GM04503 (cell line): ENCODE measurements at places on chromosomes 16 and 17.

DNA sequence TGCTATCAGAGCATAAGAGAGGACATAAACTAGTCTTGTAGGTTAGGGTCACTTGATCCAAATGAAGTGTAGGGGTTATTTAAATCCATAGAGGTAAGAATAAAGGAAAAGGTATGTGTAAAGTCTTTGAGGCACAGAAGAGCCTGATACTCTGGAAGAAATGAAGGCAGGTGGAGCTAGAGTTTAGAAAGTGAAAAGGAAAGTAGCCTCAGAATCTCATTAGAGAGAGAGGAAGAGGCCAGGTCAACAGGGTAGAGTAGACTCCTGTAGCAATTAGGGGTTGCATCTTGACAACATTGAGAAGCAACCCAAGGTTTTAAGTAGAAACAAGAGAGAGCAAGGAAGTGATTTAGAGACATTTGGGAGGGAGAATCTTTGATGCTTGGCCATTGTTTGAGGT, 235.2 kb upstream of the SOX9 start:
- no peak for DNase-seq

DNA sequence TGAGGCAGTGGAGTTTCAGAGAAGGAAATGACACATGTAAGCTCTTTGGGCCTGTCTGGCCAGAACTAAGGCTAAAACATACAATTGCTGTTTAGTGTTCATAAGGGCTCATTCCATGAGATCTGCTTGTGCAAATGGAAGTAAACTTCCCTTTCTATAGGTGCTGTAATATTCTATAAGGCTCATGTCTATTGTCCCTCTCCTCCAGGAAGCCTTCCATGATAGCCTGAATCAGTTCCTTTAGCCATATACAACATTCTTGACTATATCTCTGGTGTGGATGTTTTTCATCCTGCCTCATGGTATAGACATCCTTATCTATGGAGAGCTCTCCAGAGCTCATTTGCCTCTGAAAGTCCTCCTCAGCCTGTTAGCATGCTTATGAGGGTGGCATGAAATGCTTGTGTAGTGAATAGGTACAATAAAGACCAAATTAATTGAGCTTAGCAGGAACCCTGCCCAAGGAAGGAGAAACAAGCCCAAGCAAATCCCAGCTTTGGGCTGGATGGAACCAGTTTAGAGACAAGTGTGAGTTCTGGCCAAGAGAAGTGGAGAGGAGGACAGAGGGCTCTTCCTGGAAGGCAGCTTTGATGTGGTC, 1.6 kb upstream of the ETV4 start:
- no peak for DNase-seq

- peak; percentile 42 for DNase-seq
Measured at GRCh38 chr16:25126820-25127232, 15.3 kb downstream of the LCMT1 start.

DNA sequence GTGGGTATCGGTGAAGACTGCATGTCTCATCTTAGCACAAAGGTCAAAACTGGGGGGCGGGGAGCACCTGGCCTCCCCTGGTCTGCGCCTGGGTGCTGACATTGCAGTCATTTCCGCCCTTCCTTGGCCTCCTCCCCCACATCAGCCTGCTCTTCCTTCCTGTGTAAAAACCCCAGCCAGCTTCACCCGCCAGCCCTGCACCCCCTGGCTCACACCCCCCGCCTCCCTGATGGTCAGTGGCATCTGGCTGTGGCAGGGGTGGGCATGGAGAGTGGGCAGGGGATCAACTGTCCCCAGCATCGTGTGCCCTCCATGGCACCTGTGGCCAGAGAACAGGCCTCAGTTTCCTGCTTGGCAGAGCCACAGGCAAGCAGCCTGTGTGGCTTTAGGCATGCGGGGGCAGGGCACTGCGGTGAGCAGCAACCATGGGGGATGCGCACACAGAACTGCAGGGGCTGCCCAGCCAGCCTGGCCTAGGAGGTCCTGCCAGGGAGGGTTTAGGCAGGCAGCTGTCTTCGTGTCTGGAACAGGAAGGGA, 26.5 kb upstream of the LASP1NB start:
- no peak for DNase-seq

- no peak for DNase-seq
Measured at GRCh38 chr16:26802965-26803364, 263.8 kb upstream of the C16orf82 start.

DNA sequence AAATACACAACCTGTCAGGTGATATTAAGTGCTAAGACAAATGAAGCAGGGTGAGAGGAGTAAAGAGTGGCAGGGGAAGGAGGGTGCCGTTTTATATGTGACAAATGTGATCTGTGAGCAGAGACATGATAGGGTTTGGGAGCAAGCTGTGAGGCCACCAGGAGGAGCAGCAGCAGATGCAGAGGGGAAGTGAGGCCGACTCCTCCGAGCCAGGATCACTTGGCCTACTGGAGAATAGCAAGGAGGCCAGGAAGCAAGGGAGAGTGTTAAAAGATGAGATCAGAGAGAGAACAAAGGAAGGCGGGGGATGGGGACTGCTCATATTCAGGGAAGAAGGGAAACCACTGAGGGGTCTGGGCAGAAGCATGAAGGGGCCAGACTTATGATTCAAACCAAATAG, 129.4 kb downstream of the TANGO6 start:
- no peak for DNase-seq

DNA sequence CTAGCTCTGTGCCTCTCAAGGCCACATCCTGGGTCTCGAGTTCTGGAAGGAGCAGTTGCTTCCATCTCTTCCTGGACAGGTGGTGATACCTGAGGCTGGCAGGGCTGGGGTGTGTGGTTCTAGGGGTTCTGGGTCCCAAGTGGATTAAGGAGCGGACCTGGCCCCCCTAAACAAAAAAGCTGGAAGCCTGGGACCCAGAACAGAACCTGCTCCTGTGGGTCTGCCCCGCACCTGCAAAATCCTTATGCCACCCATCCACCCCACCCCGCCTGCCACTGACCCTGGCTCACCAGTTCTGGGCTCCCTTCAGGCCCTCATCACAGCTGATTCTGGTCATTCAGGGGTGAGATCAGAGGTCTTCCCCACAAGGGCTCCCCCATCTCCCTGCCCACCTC, 44.8 kb downstream of the ADCY7 start:
- DNase-seq = no peak

DNA sequence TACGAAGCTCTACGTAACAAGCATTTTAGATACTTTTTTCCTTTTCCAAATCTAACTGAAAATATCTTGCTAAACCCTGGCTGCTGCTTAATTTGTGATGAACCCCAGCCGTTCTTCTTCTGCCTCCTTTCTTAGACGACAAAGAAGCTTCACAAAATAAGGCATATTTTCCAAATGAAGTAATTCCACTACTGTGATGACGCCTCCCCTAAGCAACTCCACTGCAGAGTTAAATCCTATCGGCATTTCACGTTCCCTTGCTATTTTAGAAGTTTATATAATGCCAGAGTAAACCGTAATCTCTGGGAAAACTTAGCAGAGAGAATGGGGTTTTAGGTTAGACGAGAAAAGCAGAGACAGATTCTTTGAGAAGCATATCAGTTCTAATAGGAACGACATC, 683.1 kb upstream of the SALL1 start:
- DNase-seq = no peak

GRCh38 chr17:2416010-2416734, 15.3 kb upstream of the MNT start:
- no peak for DNase-seq

DNA sequence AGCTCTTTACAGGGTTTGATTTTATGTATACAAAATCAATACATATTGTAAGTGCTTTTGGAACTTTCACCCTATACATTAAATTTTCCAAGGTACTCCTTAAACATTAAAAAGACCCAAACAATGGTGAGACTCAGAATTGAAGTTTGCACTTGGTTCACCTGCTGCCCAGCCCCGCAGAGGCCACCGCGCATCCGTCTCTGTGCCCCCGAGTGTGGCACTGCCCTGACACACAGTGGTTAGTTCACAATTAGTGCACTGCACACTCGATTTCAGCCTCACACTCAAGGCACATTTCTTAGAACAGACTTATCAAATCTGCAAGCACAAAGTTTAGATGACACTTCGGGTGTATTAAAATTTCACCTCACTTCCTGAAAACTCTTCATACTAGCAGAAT, 38.3 kb downstream of the USP7 start:
- DNase-seq = no peak

- DNase-seq = no peak
Measured at GRCh38 chr16:88005968-88006367, 54.7 kb downstream of the BANP start.

DNA sequence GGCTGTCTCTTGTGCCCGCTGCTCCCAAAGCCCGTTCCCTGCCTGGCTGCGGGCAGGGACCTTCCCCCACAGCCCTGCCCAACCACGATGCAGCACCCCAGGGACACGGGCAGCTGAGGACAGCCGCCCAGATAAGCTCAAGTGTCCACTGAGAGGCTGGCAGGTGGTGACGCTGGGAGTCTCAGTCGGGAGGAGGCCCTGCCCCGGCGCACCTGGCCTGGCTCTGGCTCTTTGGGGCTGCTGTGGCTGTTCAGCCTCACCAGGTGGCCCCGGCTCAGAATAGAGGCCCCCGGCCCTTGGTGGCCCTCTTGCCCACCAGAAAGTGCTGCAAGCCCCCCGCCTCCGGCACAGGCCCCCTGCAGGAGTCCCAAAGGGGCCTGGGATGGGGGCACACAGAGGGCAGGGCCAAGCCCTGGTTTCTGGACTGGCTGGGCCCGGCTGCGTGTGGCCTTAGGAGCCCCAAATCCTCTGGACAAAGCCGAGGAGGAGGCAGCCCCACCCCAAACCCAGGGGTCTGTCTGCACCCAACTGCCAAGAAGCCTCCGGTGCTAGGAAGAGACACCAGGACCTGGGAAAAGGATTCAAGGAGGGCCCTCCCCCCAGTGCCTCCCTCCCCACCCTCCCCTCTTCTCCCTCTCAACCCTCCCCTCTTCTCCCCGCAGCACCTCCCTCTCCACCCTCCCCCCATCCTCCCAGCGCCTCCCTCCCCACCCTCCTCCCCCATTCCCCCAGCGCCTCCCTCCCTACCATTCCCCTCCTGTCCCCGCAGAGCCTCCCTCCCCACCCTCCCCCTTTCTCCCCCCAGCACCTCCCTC, 5.3 kb downstream of the NTHL1 start:
- no peak for DNase-seq

- no peak for DNase-seq
Measured at GRCh38 chr16:7026639-7027038, 306.0 kb upstream of the RBFOX1 start.

DNA sequence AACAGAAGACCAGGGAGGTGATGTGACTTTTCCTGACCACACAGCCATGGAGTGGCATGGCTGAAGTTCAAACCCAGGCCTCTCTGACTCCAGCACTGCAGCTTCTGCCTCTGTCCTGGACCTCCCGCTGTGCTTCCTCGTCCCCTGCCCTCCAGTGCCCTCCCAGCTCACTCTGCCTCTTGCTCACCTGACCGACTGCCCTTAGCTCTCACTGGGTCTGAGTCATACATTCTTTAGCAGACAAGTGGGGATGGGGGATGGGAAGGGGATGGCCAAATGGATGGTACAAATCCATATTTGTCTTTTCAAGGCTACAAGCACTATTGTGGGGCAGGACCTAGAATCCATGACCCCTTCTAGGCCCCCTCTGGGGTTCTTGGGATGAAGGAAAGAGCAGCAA, 33.0 kb downstream of the PITPNM3 start:
- no peak for DNase-seq

DNA sequence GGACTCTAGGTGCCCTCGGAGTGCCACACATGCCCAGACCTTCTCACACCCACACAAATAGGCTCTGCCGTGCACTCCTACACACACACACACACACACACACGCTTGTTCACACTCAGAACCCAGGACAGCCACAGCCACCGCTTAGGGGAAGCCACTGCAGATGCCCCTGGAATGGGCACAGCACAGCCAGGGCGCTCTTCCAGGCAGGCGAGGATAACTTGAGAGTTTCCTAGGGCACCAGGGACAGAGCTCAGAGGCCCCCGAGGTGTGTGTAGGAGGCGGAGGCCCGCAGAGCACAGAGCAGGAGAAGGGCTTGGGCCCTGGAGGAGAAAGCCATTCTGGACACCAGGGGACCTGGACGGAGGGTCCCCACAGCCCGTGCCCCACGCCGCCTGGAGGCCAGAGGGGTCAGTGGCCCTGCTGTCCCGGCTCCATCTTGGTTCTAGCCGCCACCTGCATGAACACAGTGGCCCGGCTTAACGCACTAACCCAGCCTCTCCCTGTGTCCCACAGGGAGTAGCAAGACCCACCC, 21.0 kb downstream of the TRARG1 start:
- no peak for DNase-seq

DNA sequence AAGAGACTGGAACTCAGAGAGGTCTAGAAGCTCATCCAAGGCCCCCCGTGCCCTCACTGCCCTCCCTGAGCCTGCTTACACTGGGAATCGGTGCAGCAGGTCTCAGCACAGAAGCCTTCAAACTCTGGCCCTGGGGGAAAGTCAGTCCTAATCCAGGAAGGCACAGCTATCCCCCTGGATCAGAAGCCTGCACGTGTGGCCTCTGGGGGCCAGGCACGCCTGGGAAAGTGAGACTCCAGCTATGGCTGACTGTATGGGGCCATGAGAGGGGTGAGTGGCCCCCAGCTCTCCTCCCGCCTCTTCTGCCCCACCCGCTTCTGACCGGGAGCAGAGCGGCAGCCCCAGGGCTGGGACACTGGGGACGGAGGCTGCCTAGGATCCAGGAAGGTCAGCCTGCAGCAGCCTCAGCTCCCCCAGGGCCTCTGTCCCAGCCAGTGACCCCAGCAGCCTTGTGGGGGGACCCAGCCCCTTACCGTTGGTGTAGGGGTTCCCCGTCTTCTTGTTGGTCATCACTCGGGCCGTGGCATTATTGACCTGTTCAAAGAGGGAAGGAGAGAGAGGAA, 26.6 kb downstream of the ENGASE start:
- DNase-seq = no peak
